Renal cortical epithelial cell (primary cell): ENCODE measurements at places on chromosomes 12 and 14. TPM values are rescaled to one million over a fixed set of nuclear protein-coding genes. Genes with fewer than 3 reads are reported as not detected.

PZP gene
- not detected in 2 replicates for total RNA-seq

OAS3 gene
- 7.1 and 24.7 TPM in 2 replicates for total RNA-seq

APEX1 gene
- total RNA-seq: 66.0 and 73.5 TPM in 2 replicates

GPR162 gene
- total RNA-seq: 3.8 TPM in 1 of 2 replicates, not detected in the other

FAM181A gene
- not detected in 2 replicates for total RNA-seq

ESRRB gene
- not detected in 2 replicates for total RNA-seq

ARHGEF40 gene
- 42.0 and 64.4 TPM in 2 replicates for total RNA-seq

ENDOU gene
- total RNA-seq: 0.10 TPM in 1 of 2 replicates, not detected in the other

PLBD1 gene
- total RNA-seq: 9.0 and 12.0 TPM in 2 replicates

C12orf50 gene
- not detected in 2 replicates for total RNA-seq

GUCY2C gene
- total RNA-seq: not detected in 2 replicates

CCDC197 gene
- not detected in 2 replicates for total RNA-seq

NGB gene
- total RNA-seq: 0.35 TPM in 1 of 2 replicates, not detected in the other

SIX4 gene
- 5.6 and 11.3 TPM in 2 replicates for total RNA-seq

THAP2 gene
- total RNA-seq: 1.0 and 7.1 TPM in 2 replicates

C3AR1 gene
- 0.17 and 0.30 TPM in 2 replicates for total RNA-seq

STYK1 gene
- total RNA-seq: 2.6 and 4.3 TPM in 2 replicates

AP5M1 gene
- total RNA-seq: 33.5 and 73.5 TPM in 2 replicates

CPNE6 gene
- not detected in 2 replicates for total RNA-seq

PDE6H gene
- total RNA-seq: not detected in 2 replicates

SLC5A8 gene
- not detected in 2 replicates for total RNA-seq

KLRD1 gene
- total RNA-seq: under 0.01 and 4.1 TPM in 2 replicates

RNASE2 gene
- not detected in 2 replicates for total RNA-seq

KLHL33 gene
- not detected in 2 replicates for total RNA-seq

FGF6 gene
- total RNA-seq: not detected in 2 replicates

SLC38A4 gene
- under 0.01 TPM in 1 of 2 replicates, not detected in the other for total RNA-seq

TAS2R9 gene
- total RNA-seq: 0.35 TPM in 1 of 2 replicates, not detected in the other

GPRC5D gene
- not detected in 2 replicates for total RNA-seq

TMEM229B gene
- 0.69 and 3.9 TPM in 2 replicates for total RNA-seq

SLIRP gene
- total RNA-seq: 75.3 and 279 TPM in 2 replicates

TMEM63C gene
- 0.17 and 1.9 TPM in 2 replicates for total RNA-seq

ZBTB39 gene
- 3.0 and 7.3 TPM in 2 replicates for total RNA-seq

KRT5 gene
- total RNA-seq: 0.70 and 10.2 TPM in 2 replicates
